Ovary (tissue), 10 donors: ENCODE measurements at places on chromosomes 2 and 18.

GRCh38 chr2:234881413-234882241 lies 70.2 kb upstream of the SH3BP4 start:
- H3K27ac ChIP-seq: no peak overlapping the region
- peak; percentile 89 for DNase-seq
- no peak overlapping the region for H3K4me3 ChIP-seq
- H3K36me3 ChIP-seq: no peaks in the 10 kb centered on the region

- no peaks in the 10 kb centered on the region for H3K36me3 ChIP-seq
- H3K27me3 ChIP-seq: no peaks in the 10 kb centered on the region
- H3K27ac ChIP-seq: no peak overlapping the region
- no peak overlapping the region for H3K4me3 ChIP-seq
Observed at GRCh38 chr2:189393440-189394111, 47.7 kb upstream of the WDR75 start.

DNA sequence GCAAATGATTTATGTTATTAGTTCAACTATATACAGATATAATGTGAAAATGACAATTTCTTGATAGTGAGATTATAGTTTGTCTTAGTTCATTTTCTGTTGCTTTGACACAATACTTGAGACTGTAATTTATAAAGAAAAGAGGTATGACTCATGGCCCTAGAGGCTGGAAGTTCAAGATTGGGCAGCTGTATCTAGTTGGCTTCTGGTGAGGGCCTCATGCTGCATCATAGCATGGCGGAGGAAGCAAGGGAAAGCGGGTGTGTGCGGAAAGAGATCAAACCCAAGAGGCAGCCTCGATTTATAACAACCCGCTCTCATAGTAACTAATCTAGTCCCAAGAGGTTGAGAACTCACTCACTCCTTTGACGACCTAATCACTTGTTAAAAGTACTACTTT lies 11.4 kb downstream of the PLEKHA3 start:
- H3K36me3 ChIP-seq: no peaks in the 10 kb centered on the region
- no peak for DNase-seq
- no peaks in the 10 kb centered on the region for H3K27me3 ChIP-seq
- no peak overlapping the region for H3K27ac ChIP-seq

GRCh38 chr2:106057206-106057605 lies 136.9 kb downstream of the UXS1 start:
- H3K27ac ChIP-seq: no peak overlapping the region
- no peak for DNase-seq
- H3K36me3 ChIP-seq: no peaks in the 10 kb centered on the region
- no peak overlapping the region for H3K4me3 ChIP-seq
- H3K4me1 ChIP-seq: no peaks in the 10 kb centered on the region
- H3K27me3 ChIP-seq: no peaks in the 10 kb centered on the region

DNA sequence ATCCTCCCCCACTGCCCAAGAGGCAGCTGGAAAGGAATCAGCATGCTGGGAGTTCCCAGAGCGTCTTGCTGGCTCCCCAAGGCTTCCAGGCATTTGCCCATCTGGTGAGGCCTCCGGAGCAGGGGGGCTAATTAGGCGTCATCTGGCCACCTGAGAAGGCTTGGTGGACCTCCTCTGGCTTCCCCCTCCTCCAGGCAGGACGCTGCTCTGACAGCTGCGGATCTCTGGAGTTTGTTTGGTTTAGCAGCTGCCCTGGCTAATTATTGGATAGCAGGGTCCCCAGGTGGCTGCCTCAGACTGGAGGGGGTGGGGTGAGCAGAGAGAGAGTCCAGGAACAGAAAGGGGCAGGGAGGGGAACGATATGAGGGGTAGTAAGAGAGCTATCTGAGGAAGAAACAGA lies 425.2 kb upstream of the MEX3C start:
- no peaks in the 10 kb centered on the region for H3K4me1 ChIP-seq
- DNase-seq: no peak
- no peaks in the 10 kb centered on the region for H3K27me3 ChIP-seq
- H3K36me3 ChIP-seq: no peaks in the 10 kb centered on the region
- H3K27ac ChIP-seq: no peak overlapping the region
- H3K4me3 ChIP-seq: no peak overlapping the region
